ENCODE measurements at places on chromosomes 16 and 17.

- DNase-seq: no peak
These were observed 282.2 kb downstream of the MAP2K6 start for GRCh38 chr17:69696650-69697049.

DNA sequence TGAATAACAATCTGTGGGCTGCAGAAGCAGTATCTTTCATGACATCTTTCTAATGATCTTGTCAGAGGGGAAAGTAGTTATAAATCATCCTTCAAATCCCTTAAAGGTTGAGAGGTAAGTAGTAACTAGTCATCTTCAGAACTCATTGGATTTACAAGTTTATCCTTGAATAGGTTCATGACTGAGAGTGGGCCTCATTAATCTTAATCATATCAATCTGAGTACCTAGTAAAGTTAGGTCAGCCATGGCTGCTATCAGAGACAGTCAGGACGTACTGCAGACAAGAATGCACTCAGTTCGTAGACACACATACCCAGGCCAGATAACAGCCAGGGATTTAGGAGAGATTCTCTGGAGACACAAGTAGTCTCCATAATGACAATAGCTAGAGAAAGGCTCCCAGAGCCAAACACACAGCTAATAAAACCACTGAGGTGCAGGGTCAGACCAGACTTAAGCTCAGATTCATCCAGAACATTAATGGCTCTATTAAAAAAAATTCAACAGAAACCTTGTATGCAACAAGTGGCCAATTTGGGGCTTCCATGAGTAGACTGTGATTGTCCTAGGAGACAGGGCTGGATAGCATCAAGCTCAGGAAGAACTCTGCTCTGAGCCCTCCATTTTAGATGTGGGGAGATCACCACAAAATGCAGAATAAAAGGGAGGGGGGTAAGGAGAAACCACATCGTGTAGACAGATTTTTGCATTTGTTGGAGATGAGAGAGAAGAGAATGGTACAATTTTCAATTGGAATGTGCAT lies 65.8 kb downstream of the TBX4 start:
- no peak for DNase-seq

DNA sequence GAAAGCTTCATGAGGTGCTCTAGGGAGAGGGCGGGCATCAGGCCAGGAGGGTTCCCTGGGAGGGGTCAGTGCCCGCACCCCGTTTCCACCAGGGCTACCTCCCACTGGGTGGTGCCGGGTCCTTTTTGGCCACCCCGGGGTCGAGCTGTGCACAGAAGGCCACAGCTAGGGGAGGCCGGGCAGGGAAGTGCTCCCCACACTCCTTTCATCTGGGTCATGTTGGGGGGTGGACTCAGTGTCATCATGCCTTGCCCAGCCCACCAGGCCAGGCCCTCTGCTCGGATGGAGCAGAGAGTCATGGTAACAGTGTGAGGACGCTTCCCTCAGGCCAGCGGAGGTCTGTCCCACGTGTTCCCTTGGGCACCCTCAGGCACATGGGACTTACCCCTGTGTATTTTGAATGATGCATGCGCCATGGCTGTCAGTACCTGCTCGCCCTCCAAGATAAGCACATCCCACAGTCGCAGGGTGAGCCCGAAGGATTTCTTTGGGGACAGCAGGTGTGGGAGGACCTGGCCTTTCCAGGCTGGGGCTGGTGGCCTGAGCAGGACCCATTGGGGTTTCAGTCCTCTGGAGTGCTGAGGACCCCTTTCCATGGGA lies 46.4 kb downstream of the TNFRSF13B start:
- DNase-seq: no peak

- DNase-seq: no peak
These were observed 116.5 kb downstream of the CLEC16A start for GRCh38 chr16:11060842-11061241.

DNA sequence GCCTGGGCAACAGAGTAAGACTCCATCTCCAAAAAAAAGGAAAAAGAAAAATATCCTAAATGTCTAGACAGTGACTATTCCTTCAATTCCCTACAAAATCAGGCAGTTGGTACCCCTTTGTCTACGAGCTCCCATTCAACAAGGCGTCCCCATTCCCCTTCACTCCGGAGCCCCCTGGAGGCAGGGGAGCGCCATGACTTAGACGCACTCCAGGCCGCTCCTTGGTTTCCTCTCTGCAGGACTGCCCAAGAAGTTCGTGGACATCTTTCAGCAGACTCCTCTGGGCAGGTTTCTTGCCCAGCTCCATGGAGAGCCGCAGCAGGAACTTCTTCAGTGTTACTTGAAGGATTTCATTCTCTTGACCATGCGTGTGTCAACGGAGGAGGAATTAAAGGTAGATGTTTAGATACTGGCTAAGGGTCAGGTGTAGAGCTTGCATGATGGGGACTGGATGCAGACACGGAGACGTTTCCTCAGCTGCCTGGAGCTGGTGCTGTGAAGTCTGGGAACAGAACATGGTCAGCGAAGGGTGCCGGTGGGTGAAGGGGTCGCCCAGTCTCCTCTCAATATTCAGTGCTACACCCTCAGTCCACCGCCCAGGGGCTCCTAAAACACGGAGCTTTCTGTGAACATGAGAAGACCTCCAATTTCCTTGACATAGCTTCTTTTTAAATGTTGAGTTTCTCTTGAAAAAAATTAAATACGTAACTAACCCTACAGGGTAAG lies 53.3 kb upstream of the ENDOV start:
- DNase-seq: peak; percentile 13
